ENCODE measurements at places on chromosomes 7 and 10.

DNA sequence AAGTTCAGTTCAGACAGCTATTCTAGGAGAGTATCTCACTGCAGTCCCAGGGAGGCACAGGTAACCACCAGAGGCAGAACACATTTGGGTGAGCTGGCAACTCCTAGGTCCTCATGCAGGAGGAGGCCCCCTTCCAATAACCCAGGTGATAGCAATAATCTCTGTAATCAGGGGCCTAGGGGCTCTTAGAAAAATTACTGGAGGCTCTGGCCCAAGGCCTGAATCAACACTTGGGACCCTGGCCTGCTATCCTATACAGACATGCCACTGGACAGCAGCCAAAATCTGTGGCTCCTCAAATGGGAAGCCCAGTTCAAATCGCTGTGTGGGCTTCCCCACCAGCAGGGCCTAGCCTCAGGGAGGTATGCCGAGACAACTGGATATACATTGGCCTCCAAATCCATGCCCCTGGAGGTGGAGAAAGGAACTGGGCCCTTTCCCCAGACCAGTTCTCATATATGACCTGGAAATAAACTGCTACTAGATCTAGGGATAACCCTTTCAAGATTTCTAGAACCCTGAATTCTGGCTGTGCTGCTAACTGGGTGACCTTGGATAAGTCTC lies 1.6 kb downstream of the AVPI1 start:
- DNase-seq: peak; percentile 34

GRCh38 chr10:5361966-5362365 lies 2.8 kb upstream of the UCN3 start:
- DNase-seq: no peak

DNA sequence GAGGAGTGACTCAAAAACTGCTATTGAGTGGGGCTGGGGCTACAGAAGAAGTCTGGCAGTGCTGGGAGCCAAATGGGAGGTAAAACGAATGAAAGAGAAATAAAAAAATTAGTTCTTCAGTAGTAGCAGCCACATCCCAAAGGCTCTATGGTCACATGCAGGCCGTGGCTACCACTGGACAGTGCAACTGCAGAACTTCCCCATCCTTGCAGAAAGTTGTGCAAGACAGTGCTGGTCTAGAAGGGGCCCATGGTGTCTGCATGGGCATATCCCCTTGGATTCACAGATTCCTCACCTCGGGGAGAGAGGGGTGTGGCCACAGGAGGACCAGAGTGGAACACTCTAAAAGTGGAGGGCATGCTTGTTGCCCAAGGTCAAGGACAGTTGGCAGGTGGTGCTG lies 47.6 kb downstream of the RPS24 start:
- DNase-seq: no peak

GRCh38 chr7:134355927-134356326 lies 39.2 kb upstream of the SLC35B4 start:
- DNase-seq: no peak

DNA sequence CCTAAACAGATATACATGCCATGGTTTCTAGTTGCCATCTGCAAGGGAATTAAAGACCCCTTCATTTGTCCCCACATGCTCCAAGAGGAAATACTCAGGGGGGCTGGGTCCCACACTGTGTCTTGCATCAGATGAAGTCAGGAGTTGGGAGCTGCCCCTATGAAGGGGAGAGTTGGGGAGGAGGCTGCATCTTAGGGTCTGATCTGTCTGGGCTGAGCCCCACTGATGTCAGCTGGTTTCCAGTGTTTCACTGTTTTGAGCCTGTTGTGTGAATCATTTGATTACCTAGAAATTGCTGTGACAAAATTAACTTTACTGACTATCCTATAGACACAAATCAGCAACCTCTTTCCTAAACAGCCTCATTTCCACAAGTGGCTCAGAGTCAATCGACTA lies 4.9 kb upstream of the ADCY1 start:
- no peak for DNase-seq

DNA sequence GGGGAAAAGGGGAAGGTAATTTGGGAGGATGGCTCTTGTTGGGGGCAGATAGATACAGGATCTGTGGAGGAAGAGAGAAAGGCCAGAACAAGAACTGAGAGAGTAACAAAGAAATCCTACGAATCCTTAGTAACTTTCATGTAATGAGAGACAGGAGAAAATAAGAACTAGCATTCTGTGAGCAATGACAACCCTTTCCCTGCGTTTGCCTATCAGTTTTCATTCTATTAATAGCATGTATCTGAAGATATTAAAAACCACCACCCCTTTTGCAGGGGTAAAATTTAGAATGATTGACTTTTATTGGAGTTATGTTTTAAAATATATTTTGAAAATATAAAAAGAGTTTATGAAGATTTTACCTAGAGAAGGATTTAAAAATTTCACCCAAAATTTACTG lies 132.8 kb downstream of the ZEB1 start:
- DNase-seq: no peak

GRCh38 chr7:96157856-96158255 lies 164.0 kb downstream of the SLC25A13 start:
- no peak for DNase-seq

DNA sequence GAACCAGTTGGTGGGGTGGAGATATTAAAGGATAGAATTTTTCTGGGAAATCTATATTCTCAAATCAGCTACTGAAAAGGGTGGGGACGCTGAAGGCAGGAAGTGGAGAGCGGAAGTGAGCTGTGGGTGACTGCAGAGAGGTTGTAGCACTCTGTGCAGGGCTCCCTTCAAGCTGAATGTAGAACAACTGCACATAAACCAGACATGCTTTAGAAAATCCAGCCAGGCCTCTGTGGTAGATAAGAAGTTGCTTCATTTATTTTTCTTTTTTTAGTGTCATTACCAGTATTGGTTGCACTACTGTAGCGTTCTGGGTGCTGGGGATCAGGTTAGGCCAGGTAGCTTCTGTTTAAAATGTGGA lies 127.8 kb downstream of the CELF2 start:
- no peak for DNase-seq

GRCh38 chr7:73449422-73449821 lies 15.8 kb downstream of the FZD9 start:
- DNase-seq: no peak

GRCh38 chr10:73876157-73876556 lies 1.8 kb upstream of the CAMK2G start:
- DNase-seq: no peak

GRCh38 chr7:26538216-26538615 lies 246.6 kb downstream of the SNX10 start:
- no peak for DNase-seq

DNA sequence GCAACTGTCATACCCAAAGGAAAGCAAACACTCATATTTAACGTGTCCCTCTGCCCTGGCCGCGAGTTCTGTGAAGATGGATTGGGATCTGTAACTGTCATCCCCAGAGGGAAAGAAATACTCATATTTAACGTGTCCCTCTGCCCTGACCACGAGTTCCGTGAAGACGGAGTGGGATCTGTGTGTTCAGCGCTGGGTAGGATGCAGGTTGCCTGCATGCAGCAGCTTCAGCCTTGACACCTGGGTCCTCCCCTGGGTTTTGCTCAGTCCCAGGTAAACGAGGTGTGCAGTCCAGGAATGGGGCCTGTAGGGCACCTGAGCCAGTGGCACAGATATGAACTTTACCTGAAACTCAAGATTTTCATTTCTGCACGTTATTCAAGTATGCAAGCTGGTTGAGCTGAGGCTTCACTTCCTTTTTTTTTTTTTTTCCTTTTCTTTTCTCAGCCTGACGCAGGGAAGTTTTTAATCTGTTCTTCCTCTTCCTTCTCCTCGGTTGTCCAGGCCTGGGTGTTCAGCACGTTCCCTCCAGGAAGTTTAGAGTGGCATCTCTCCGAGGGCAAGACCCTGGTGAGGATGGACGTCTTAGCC lies 159.0 kb upstream of the SHH start:
- no peak for DNase-seq

DNA sequence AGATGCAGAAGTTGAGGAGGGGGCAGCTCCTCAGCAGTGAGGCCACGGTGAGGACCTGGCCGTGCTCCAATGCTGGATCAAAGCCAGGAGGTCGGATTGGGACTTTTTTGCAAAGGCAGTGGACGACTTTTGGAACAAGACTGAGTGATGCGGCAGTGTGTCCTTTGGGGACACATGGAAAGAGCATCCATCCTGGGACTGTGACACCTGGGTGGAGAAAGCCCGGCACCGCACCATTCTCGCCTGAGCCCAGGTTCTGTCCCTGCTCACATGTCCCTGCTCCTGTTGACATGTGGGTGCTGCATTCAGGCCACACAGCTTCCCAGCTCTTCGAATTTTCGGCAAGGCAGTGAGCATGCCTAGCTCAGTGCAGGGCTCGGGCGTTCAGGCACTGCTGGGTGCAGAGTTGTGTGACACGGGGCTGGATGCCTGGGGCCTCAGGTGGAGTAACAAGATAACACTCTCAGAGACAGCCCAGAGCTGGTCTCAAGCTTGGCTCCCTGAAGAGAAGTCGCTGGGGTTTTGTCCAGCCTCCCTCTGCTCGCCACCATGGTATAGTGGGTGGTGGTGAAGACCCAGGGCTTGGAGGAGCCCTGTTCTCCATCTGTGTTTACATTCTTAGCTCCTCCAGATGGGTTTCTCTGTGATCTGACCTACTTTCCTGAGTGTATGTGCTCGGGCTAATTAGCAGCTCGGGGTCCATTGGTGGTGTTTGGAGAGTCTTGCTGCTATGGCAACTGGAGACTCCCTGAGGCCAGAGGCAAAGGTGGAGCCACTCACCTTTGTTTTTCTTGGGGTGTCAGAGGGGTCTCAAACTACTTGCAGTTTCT lies 111.7 kb upstream of the BTBD16 start:
- DNase-seq: no peak

DNA sequence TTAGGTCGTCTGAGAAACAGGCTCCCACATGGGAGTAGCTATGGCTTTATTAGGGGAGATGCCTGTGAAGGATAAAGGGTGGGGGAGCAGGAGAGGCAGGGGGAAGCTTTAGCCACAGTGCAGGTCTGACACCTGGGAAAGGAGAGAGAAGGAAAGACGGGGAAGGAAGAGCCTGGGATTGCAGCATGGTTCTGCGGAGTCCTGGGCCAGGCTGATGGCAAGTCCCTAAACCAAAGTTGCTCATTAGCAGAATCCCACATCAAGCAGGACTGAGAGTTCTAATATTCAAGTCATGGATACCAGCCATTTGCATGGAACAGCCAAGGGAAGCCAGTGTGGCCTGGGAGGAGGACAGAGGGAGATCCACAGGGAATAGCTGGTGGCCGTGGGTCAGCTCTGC lies 414.8 kb downstream of the RPS24 start:
- DNase-seq: no peak

- DNase-seq: peak; percentile 81
These were observed at the start of gene BMPR1A for GRCh38 chr10:86756511-86757112. Gene BMPR1A, plus strand, starts transcription at chr10:86756619. Its CDS starts 119,400 bp downstream, at chr10:86876019.

- DNase-seq: no peak
These were observed 8.9 kb upstream of the GRK5 start for GRCh38 chr10:119198438-119198837.

Data from tibial nerve (tissue), 4 donors.